ENCODE measurements at places on chromosomes 13 and 19.

DNA sequence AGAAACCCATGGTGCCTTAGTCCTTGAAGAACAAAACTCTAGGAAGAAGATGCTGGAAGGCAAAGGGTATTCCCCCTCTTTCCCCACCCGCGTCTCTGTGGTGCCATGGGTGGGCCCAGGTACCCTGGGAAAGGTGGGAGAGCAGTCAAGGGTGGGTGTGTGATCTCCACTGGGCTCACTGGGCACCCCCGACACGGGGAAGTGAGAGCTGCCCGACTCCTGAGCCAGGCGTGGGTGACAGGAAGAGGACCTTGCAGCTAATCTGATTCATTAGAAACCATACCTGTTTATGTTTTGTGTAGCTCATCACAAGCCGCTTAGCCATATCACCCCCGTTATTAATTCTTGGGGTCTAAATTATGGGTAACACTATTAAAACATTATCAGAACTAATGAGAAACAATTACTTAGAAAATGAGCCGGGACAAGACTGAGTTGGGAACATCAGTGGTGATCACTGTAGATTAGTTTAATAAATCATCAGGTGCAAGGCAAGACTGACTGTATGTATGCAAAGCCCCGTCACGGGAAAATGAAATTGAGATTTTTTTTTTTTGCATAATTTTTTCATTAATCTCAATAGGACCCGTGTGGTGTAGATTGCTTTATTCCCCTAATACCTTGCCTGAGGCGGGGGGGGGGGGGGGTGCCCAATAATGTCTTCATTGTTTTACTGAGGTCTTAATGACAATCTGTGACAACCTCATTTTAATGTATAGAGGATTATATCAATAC lies 77.3 kb downstream of the ZIC5 start:
- DNase-seq: no peak

DNA sequence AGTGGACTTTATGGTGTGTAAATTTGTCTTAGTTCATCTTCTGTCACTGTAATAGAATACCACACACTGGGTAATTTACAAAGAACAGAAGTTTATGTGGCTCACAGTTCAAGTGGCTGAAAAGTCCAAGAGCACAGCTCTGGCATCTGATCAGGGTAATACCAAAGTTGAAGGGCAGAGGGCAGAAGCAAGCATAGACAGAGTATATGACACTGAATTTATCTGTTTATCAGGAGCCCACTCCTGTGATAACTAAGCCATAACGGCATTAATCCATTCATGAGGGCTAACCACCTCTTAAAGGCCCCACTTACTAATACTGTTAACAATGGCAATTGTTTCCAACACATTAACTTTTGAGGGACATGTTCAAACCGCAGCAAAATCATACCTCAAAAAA lies 4.0 kb upstream of the RFXAP start:
- no peak for DNase-seq

GRCh38 chr13:66794340-66795031 lies 435.6 kb downstream of the PCDH9 start:
- no peak for DNase-seq

- no peak for DNase-seq
Observed at GRCh38 chr13:98182589-98182988, 5.5 kb upstream of the RNF113B start.

- no peak for DNase-seq
Observed at GRCh38 chr13:114244637-114245036, 9.9 kb downstream of the CDC16 start.

- DNase-seq: no peak
Observed at GRCh38 chr19:15181394-15181793, 19.4 kb downstream of the NOTCH3 start.

- DNase-seq: no peak
Observed at GRCh38 chr19:42095814-42096230, 19.9 kb downstream of the ZNF574 start.

DNA sequence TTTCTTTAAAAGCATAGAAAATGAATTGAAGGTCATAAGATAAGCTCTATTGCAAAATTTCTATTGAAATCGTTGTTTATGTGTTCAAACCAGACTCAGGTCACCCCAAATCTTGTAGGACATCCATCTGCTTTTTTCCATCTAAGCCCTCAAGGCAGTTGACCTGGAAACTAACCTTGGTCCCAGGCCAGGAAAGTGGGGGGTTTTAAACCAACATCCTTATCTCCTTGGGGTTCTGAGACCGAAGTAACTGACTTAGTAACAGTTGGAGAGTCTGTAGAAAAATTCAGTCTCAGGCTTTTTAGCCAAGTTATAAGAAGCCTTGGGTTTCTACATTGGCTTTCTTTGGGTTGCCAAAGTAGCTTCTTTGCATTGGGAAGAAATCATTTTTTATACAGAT lies 23.4 kb downstream of the ZNF507 start:
- DNase-seq: no peak

GRCh38 chr13:45773236-45773635 lies 71.1 kb downstream of the CBY2 start:
- no peak for DNase-seq

DNA sequence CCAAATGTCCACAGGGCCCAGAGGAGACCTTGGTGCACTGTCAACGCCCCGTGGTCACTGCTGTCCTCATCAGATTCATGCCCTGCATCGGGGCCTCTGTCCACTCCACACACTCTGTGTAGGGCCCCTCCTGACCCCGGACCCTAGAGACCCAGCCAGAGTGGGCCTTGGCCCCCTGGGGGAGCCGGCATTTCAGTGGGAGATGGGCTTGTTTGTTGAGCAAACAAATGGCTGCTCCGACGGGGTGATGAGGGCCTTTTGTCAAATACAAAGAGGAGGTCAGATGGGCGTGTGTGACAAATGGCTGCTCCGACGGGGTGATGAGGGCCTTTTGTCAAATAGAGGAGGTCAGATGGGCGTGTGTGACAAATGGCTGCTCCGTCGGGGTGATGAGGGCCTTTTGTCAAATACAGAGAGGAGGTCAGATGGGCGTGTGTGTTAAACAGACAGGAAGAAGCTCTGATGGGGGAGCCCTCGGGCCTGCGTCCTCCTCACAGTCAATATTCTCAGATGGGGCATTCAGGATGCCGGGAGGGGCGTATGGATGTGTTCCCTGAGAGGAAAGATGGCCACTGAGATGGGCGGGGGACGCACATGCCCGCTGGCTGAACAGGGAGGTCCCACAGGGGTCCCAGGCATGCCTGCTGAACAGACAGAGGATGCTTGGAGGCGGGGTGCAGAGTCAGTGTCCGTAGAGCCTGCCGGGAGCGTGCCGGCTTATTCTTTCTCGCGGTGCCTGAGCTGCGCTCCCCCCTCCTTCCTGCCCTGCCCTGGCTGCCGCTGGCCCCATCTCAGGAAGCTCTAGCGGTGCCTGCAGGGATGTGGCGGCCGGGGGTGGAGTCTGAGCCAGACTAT lies 36.3 kb downstream of the SMIM24 start:
- no peak for DNase-seq

DNA sequence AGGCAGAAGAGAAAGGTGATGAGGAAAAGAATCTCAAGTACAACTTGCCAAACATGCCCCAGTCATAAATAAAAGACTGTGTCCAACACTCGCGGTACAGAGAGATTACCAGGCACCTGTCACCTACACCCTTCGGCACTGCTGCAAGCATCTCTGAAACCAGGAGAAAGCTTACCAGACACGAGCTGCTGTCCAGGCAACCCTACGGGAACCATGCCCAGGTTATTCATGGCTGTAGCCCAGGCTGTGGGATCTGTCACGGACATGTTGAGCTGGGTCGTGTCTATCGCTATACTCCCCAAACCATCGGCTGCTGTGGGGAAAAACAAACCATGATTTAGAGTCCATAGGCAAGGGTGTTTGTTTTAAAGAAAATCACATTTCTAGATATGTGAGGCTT lies 375.0 kb downstream of the ENOX1 start:
- no peak for DNase-seq

DNA sequence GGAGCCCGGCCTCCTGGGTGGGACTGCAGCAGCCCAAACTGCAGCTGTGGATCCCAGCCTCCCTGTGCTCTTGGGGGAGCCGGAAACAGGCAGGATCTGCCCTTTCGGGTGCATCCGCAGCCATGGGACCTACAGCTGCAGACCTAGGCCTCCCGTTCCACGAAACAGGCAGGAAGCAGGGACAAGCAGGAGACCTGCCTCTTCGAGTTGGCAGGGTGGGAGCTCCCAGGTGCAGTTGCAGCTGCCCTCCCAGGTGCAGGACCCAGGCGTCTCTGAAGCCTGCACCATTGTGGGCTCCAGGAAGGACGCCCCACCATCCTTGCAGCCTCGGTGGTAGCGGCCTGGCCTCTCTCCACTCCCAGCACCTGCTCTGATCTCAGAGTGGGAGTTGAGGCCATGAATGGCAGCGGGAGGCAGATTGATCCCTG lies 189.0 kb upstream of the KLHL1 start:
- no peak for DNase-seq

GRCh38 chr13:42076309-42076713 lies 27.9 kb downstream of the DGKH start:
- DNase-seq: no peak

Measured in stimulated activated CD8-positive, alpha-beta memory T cell treated with anti-CD3 and anti-CD28 coated beads, Interleukin-12 subunit alpha, Interleukin-12 subunit beta, amount 100 ng/mL, for 1 hour (primary cell).